ENCODE measurements at places on chromosomes 2 and 18. TPM values are rescaled to one million over a fixed set of nuclear protein-coding genes. Genes with fewer than 3 reads are reported as not detected.

ELAC1 gene
- 3.5 TPM for total RNA-seq

LYPD6 gene
- total RNA-seq: 5.1 TPM

PPP1R1C gene
- total RNA-seq: 0.59 TPM

UCN gene
- 0.30 TPM for total RNA-seq

NEU4 gene
- total RNA-seq: 0.30 TPM

ALLC gene
- total RNA-seq: not detected

RAB17 gene
- 0.59 TPM for total RNA-seq

ATP6V1B1 gene
- 2.3 TPM for total RNA-seq

CRYBA2 gene
- not detected for total RNA-seq

CAVIN2 gene
- total RNA-seq: 23.0 TPM

MSH2 gene
- 40.6 TPM for total RNA-seq

TMEM247 gene
- total RNA-seq: not detected

CYTIP gene
- total RNA-seq: 8.2 TPM

CIDEA gene
- 11.1 TPM for total RNA-seq

KCNK3 gene
- total RNA-seq: 0.49 TPM

UGT1A10 gene
- total RNA-seq: not detected
